Stimulated activated CD8-positive, alpha-beta memory T cell treated with anti-CD3 and anti-CD28 coated beads, Interleukin-15, amount 100 ng/mL, for 1 hour (primary cell): ENCODE measurements at places on chromosomes 11 and 22.

GRCh38 chr11:64545619-64546018, 45.4 kb upstream of the SLC22A12 start:
- DNase-seq: no peak

GRCh38 chr11:85742873-85743275, 56.9 kb upstream of the CCDC89 start:
- no peak for DNase-seq

DNA sequence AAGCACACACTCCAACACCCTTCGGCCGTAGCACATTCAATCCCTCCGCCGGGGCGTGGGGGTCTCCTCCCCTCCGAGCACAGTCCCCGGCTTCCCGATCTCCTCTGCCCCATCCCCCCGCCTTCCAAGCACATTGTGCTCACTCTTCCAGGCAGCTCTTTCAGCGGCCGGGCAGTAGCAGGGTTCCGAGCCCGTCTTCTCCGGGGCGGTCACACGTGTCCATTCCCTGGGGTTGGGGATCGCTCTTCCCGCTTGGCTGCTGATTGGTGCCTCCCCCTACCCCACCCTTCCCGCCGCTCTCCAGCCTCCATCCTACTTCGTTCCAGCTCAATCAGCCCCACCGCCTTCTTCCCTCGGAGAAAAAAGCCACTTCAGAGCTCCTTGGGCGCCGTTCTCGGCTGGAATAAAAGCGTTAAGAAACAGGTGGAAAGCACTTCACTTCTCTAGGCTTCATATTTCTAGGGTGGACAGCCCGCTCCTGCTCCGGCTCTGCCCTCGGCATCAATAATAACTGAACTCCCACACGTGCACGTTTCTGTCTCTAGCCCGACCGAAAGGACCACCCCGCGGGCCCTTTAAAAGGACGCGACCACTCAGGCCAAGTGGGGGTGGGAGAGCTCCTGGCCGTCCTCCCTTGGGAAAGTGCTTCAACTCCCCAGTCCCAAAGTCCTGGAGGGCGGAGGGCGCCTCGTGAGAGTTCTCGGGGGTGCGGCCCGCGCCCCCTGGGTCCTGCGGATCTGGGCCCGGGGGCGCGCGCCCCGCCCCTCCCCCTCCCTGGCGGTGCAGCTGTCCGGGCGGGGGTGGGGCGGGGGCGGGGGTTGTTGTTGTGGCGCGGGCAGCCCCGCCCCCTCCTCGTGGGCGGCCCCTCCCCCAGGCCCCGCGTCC, 464 bp upstream of the CECR2 start:
- no peak for DNase-seq

- no peak for DNase-seq
Observed at GRCh38 chr11:112085822-112086421, 634 bp downstream of the TIMM8B start.

GRCh38 chr11:102950622-102951081, 4.9 kb downstream of the MMP13 start:
- DNase-seq: no peak

DNA sequence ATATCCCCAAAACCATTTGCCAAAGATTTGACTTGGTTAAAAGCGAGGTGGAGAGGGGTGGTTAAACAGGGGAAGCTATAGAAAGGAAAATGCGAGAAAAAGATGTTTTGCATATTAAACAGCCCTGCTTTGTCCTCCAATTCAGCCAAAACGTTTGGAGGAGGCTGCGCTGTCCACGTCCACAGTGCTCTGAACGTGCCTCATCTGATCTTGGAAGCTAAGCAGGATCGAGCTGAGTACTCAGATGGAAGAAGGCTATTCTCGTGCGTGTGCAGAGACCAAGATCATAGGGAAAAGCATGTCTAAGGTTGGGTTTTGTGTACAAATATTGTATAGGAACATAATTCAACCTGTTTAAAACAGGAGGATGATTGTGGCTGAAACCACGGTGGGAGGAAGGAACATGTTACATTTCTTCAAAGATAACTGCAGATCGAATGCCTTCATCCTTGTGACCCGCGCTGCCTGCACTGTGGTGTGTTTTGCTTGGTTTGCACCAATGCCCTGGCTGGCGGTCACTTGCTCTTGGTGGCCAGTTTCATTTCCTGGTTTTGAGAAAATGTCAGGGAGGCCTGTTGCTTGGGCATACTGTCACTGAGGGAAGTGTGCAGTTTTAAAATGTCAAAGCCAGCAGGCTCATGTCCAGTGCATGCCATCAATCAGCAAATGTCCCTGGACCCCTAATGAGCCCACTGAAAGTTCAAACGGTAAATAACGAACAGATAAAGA, 40.4 kb downstream of the FLI1 start:
- no peak for DNase-seq

GRCh38 chr11:15903246-15903645, 453.1 kb downstream of the SOX6 start:
- no peak for DNase-seq

GRCh38 chr11:129894278-129895125, 876 bp downstream of the NFRKB start:
- no peak for DNase-seq

DNA sequence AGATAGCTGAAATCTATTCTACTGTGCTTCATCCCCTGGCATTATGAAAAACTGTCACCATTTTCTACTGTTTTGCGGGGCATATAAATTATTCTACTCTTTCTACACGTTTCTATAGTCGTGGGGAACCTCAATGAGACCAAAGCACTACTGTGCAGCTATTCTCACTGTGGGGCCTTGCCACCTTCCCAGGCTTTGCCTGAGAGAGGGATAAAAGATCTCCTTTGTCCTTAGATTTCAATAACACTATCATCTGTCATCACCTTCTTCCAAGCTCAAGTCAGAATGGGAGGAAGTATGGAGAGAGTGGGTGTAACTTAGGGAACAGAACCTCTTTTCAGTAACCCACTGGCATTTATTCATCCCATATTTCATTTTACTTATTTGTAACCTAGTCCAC, 1462.1 kb upstream of the RAG2 start:
- no peak for DNase-seq

- no peak for DNase-seq
Observed at GRCh38 chr11:129852125-129852740, 36.6 kb downstream of the TMEM45B start.

- DNase-seq: peak; percentile 29
Observed at GRCh38 chr22:24423519-24424000, 3.8 kb upstream of the ADORA2A start.

- no peak for DNase-seq
Observed at GRCh38 chr11:113184498-113184897, 129.9 kb upstream of the TTC12 start.

- no peak for DNase-seq
Observed at GRCh38 chr11:118602331-118602730, 5.1 kb upstream of the PHLDB1 start.

- DNase-seq: no peak
Observed at GRCh38 chr22:40310081-40310767, 36.1 kb upstream of the ADSL start.

DNA sequence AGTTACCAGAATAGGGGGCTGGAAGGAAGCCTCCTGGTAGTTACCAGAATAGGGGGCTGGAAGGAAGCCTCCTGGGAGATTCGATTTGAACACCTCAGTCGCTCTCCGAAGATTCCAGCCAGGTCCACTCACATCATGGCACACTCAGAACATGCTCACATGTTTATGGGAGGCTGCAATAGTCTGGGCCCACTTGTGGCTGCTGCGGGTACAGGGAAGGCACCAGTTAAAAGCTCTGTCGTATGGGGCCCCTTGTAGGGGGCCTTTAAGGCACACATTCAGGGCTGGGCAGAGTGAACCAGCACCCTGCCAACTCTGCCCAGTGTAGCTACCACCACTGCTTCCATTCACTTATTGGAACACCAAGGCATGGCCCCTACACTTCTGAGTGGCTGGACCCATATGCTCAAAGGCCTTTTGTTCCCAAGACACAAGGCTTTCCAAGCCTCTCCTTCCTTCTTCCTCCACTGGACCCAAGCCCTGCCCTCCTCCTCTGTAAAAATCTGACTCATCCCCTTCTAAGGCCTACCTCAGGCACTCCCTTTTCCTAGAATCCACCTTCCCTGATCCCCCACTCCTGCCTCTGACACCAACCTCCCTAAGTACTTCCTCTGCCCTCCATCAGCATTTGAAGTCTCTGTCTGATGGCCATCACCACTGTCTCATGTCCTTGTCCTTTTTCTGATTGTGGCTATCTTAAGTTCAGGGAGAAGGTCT, 28.0 kb downstream of the USP35 start:
- DNase-seq: no peak

DNA sequence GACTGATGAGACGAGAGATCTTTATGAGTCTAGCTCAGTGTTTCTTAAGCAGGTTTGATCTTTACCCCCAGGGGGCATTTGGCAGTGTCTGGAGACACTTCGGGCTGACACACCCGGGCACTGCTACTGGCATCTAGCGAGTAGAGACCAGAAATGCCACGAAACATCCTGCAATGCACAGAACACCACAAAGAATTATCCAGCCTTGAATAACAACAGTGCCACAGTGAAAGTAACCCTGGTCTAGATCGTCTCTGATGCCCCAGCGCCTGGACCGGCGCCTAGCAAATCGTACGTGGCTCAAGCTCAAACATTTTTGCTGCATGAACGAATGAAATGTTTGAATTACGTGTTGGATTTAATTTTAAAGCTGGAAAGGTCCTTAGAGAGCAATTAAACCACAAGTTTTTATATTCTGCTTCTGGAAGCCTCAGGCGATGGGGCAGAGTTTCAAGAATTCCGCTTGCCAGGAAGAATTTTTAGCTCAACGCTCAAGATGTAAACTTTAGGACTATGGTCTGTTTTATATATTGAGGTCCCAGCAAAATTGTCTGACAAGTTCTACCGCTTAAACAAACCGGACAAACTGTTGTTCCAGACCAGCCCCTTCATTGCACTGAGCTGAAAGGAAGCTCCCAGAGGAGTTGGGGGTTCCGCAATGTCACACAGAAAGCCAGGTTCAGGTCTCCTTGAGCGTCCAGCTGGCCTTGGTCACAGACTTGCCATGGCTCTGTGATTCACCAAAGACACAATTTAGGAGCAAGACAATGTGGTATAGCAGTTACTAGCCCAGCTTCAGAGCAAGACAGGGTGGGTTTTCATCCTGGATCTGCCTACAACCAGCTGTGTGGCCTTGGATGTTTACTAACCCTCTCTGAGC, 44.2 kb upstream of the SMTN start:
- DNase-seq: no peak

- no peak for DNase-seq
Observed at GRCh38 chr11:32829157-32829679, 509 bp upstream of the PRRG4 start.

- DNase-seq: no peak
Observed at GRCh38 chr11:72670041-72670440, 4.2 kb downstream of the PDE2A start.

GRCh38 chr11:66595245-66595904, 2.4 kb downstream of the CCS start:
- no peak for DNase-seq

GRCh38 chr11:69957849-69958248, 120.3 kb upstream of the ANO1 start:
- DNase-seq: no peak

GRCh38 chr11:62842171-62842741, 2.9 kb upstream of the WDR74 start:
- no peak for DNase-seq

DNA sequence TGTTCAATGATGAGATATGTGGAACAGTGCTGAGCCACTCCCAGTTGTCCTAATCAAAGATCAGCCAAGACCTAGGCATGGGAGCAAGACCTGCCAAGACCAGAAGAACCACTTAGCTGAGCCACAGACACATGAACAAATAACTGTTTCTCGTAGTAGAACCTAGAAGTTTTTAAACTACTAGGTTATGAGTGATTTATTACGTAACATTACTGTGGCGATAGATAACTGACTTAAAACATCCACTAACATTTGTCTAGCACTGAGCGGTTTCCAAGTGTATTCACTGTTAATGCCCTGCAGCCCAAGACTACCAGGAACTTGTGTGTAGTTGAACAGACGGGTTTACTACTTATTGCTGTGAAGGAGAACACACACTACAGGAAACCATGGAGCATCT, 120.4 kb downstream of the SERGEF start:
- DNase-seq: no peak

- no peak for DNase-seq
Observed at GRCh38 chr22:39287076-39287725, 32.2 kb downstream of the RPL3 start.

GRCh38 chr11:121795174-121795573, 320.8 kb downstream of the BLID start:
- no peak for DNase-seq

GRCh38 chr22:38449776-38450175, 5.2 kb downstream of the KCNJ4 start:
- no peak for DNase-seq

DNA sequence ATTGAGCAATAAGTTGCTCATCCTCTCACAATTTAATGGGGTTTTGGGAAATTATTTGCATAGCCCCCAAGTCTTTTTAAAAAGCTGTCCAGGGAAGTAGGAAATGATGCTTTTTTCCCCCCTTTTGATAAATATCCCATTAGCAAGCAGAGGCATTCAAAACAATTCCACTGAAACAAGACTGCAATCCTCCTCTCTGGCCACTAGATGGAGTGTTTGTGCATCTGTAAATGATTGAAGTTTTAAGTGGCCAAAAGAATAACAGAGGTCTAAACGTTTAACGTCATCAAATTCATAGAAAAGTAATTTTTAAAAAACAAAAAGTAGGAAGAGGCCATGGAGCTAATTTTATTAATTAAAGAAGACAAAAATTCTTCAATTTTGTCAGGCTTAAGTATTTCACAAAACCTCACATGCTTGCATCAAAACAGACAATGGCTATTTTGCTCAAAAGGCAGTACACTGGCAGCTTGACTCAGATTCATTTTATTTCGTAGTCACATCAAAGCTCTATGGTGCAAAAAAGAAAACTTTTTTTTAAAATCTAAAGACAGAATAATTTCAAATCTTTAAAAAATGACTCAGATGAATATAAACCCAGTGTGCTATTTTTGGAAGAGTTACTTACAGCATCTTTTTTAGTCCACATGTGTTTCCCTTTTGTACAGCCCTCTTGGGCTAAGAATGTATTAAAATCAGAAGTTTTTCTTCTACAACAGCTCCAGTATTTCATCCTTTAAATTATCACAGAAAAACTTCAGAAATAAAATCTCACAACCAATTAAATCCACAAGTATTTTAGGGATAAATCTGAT, 17.8 kb downstream of the CHORDC1 start:
- DNase-seq: no peak

GRCh38 chr11:59559886-59560285, 48.5 kb downstream of the OR4D9 start:
- DNase-seq: no peak

DNA sequence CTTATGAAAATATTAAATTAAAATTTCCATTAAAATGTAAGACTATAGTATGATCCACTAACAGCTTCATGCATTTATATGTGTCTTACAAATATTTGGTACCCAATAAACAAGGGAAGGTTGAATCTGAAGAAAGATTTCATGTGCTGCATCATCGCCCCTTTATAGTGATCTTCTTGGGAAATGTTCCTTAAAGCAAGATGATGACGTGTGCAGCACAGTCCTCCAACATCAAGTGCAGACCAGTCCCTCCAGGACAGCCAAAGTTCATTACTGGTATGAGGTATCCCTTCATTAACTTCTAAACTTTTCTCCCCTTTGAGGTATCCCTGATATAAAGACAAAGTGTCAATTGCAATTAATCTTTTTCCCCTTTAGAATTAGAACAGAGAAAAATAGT, 567.0 kb downstream of the METTL15 start:
- DNase-seq: no peak

GRCh38 chr22:26669060-26669481, 11.7 kb downstream of the MIAT start:
- DNase-seq: no peak
